ENCODE measurements at places on chromosomes 16 and 17. TPM values are rescaled to one million over a fixed set of nuclear protein-coding genes. Genes with fewer than 3 reads are reported as not detected.

DNA sequence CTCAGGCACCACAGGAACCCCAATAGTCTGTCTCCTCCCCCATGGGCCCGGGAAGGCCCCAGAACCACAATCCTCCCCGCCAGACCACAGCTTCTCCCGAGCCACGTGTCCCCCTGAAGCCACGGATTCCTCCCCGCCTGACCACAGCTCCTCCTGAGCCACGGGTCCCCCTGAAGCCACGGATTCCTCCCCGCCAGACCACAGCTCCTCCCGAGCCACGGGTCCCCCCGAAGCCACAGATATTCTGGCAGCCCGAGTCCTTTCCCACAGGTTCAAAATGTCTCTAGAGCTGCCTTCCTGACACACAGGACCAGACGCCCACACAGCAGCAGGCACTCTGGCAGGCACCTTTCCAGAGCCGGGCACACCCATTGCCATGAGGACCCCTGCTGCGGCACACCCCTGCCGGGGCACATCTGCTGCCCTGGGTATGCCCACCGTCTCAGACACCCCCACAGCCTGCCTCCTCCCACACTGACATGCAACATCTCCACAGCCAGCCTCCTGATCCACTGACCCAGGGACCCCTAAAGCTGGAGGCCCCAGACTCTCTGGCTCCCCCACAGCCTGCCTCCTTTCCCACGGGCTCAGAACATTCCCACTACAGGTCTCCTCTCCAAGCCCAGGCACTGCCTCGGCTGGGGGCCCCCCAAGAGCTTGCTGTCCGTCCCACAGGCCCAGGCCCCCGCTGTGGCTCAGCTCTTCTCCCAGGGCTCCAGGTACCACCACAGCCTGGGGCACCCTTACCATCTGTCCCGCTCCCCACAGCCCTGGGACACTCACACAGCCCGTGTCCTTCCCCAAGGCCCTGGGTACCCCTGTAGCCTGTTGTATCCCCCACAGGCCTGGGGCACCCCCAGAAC, 2.2 kb downstream of the KIAA0753 start:
- H3K4me3 ChIP-seq = no peak overlapping the region
- H3K27ac ChIP-seq = no peak overlapping the region
- no peaks in the 10 kb centered on the region for H3K36me3 ChIP-seq
- DNase-seq = no peak
- no peaks in the 10 kb centered on the region for H3K27me3 ChIP-seq

- H3K27me3 ChIP-seq = no peaks in the 10 kb centered on the region
- no peak overlapping the region for H3K27ac ChIP-seq
- H3K36me3 ChIP-seq = no peaks in the 10 kb centered on the region
- H3K4me1 ChIP-seq = no peaks in the 10 kb centered on the region
- no peak for DNase-seq
These were observed 224.9 kb downstream of the CA10 start for GRCh38 chr17:51933647-51934046.

GRCh38 chr17:45091778-45092425, 30.8 kb downstream of the NMT1 start:
- peak overlapping the region; percentile 91 for H3K27ac ChIP-seq
- no peak for DNase-seq
- H3K36me3 ChIP-seq = peaks cover 38% of the 10 kb centered on the region
- no peaks in the 10 kb centered on the region for H3K27me3 ChIP-seq
- no peak overlapping the region for H3K4me3 ChIP-seq

DNA sequence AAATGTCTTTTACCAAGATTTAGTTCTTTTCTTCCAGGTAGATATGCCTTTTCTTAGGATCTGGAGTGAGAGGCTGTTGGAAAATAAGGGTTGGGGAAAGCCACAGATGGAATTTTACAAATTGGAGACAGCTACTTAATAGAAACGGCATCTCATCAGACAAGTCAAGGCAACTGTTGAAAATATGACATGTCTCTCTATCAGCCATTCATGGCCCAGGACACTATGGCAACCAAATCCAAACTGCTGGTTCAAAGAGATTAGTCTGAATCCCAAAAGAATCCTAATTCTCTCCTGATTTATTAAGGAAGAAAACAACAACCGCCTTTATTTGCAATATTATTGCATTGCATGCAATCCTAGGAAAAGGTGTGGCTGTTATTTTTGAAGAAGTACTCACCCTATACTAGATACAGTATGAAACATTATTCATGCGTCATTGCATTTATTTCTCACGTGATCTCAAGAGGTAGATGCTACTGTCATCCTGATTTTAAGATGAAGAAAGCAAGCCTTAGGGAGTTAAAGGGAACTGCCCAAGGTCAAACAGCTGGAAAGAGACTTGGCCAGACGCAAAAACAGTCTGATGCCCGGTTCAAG, 12.6 kb upstream of the CEP20 start:
- DNase-seq = no peak
- H3K36me3 ChIP-seq = no peaks in the 10 kb centered on the region
- H3K27ac ChIP-seq = no peak overlapping the region
- H3K4me3 ChIP-seq = no peak overlapping the region

GRCh38 chr17:41322094-41322902, 6.8 kb upstream of the KRTAP17-1 start:
- H3K36me3 ChIP-seq = no peaks in the 10 kb centered on the region
- H3K27me3 ChIP-seq = no peaks in the 10 kb centered on the region
- no peak overlapping the region for H3K27ac ChIP-seq
- no peaks in the 10 kb centered on the region for H3K4me1 ChIP-seq
- H3K4me3 ChIP-seq = no peak overlapping the region

DNA sequence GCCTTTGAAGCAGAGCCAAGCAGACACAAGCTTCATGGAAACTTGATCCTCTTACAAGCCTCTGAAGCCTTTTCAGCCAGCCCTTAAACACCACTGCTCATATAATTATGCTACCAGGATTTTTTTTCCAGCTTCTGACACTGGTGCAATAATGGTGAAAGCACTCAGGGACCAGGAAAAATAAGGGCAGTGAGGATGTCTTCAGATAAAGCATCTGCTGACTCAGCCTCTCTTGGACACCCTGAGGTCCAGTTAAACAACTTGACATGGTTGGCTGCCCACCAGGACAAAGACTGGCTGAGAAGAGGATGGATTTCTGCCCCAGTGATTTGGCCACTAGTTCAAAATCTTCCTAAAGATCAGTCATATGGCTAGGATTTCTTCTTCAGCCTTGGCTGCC, 124.2 kb upstream of the N4BP1 start:
- H3K4me3 ChIP-seq = no peak overlapping the region
- DNase-seq = no peak
- H3K27me3 ChIP-seq = no peaks in the 10 kb centered on the region
- H3K27ac ChIP-seq = no peak overlapping the region

DNA sequence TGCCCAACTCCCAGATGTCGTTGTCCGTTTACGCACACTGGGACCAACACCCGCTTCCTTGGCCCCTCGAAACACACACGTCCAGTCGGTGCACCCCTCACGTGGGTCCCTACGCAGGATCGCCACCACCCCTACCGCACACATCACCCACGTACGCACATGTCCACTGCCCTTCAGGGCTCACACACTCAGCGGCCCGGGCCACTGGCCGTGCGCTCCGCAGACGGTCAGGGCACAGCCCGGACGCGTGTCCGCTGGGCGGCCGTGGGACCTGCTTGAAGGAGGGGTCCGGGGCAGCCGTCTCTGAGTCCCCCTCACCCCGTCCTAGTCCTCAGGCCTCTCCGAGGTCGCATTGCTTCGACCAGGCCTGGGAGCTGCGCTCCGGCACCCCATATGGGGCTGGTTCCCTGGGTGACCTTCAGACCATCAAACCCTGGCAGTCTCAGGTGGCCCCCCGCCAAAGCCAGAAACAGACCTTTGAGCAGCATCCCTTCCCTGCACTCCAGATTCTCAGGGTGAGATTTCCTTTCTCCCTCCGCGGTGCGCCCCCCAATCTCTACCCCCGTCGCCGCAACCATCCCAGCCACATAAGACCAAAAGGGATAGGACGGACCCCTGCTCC, 914 bp upstream of the GPRC5B start:
- H3K4me3 ChIP-seq = peak overlapping the region; percentile 88
- no peak overlapping the region for H3K27ac ChIP-seq
- no peak for DNase-seq
- H3K4me1 ChIP-seq = peaks cover 10% of the 10 kb centered on the region
- no peaks in the 10 kb centered on the region for H3K36me3 ChIP-seq

Gene ITGB3
- 197 TPM for total RNA-seq

Gene ZKSCAN2
- total RNA-seq = 4.1 TPM

Data from thoracic aorta (tissue), 2 donors.